ENCODE measurements at places on chromosomes 3 and 15.
A peak's percentile ranks its signal among the peaks of the same experiment; 100 is the strongest.

DNA sequence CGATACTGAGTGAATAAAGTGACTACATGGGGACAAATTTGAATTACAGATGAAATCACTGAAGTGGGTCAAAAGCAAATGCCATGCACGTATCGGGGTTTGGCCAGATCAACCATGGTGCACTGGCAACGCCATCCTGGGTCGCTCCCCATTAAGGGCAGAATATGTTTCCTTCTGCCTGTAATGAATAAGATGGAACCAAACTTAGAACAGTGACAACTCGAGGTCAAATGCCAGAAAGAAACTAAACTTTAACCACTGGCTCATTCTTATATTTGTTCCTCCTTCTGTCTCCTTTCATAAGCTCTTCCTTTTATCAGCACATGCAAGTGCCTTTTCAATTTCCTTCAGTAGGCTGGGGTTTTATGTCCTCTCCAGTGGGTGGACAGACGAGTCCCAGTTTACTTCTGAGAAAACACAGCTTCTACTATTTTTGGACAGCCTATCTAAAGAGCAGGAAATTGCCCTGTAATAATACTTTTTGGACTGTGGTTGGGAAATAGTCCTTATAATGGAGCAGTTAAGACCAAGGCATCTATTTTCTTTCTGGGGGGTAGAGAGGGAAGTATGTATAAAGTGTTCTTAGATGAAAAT is 61.4 kb downstream of the WHAMM start:
- DNase-seq, result no peak

- no peak for DNase-seq
Observed at GRCh38 chr3:13019243-13020095, 53.8 kb downstream of the IQSEC1 start.

DNA sequence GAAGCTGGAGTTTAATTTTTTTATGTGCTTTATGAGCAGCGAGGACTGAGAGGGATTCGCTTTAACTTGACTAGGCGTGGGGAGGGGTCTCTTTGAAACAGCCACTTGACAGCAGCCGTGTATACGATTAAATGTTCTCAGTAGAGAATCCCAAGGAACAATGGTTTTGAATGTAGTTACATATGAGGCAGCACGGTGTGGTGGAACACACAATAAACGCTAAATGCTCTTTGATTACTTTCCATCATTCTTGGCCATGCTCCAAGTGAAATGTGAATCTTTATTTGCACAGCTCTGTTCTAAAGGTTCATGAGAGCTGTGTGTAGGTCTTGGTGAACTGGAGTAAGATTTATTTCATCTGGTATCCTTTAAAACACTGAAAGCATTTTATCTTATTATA is 251.4 kb upstream of the TGFBR2 start:
- DNase-seq, result no peak

- DNase-seq, result no peak
Observed at GRCh38 chr3:86175593-86176444, 815.1 kb downstream of the VGLL3 start.

- DNase-seq, result no peak
Observed at GRCh38 chr3:37730825-37731224, 130.9 kb upstream of the CTDSPL start.

GRCh38 chr15:93458597-93458996 is 369.6 kb upstream of the RGMA start:
- peak; percentile 14 for DNase-seq

GRCh38 chr15:72358650-72359171 is 17.1 kb downstream of the HEXA start:
- peak; percentile 80 for DNase-seq

DNA sequence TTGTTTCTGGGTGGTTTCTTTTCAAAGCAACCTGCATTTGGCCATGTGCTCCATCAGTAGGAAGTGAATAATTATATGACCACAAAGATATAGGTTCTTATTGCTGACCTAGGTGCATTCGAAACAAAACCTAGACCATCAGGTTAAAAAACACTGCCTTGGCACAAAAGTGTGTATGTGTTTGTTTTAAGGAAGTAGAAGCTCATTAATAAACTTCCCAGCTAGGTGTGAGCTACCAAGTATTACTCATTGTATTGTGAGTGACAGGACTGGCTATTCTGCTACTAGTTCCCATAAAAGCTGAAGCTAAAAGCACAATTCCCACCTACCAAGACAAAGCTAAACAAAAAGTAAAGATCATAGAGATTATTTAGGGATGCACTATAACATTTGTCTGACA is 168.2 kb downstream of the TP63 start:
- no peak for DNase-seq

DNA sequence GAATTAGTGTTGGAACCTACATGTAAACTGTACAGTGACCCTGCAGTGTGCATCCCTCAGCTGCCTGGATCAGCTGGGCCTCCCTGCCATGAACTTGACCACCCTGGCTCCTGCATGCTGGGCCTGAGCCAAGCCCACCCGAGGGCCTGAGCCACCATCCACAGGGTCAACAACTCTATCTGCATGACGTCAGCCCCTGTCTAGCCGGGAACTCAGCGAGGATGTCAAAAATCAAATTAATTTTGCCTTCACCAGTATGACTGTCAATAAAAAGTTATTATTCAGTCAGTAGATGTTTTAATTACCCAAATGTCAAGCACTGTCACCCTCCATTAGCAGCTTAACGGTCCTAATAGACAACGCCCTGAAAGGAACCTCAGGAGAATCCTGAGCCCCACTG is 181.4 kb downstream of the NTRK3 start:
- DNase-seq, result no peak

GRCh38 chr3:135896613-135897012 is 68.9 kb upstream of the PPP2R3A start:
- DNase-seq, result no peak
